ENCODE measurements at places on chromosomes 5 and 9. TPM values are rescaled to one million over a fixed set of nuclear protein-coding genes. Genes with fewer than 3 reads are reported as not detected.

GRCh38 chr9:91102269-91102668 is 259.4 kb downstream of the AUH start:
- no peaks in the 10 kb centered on the region for H3K27me3 ChIP-seq
- H3K4me1 ChIP-seq: no peaks in the 10 kb centered on the region

GRCh38 chr5:54721951-54722654 is 204.5 kb downstream of the SNX18 start:
- no peaks in the 10 kb centered on the region for H3K27me3 ChIP-seq
- H3K27ac ChIP-seq: no peak overlapping the region
- no peaks in the 10 kb centered on the region for H3K4me1 ChIP-seq
- DNase-seq: no peak

- H3K27me3 ChIP-seq: no peaks in the 10 kb centered on the region
- H3K27ac ChIP-seq: no peak overlapping the region
- no peak for DNase-seq
- H3K36me3 ChIP-seq: no peaks in the 10 kb centered on the region
- H3K4me1 ChIP-seq: no peaks in the 10 kb centered on the region
Observed at GRCh38 chr9:127213859-127214258, 50.7 kb upstream of the GARNL3 start.

DNA sequence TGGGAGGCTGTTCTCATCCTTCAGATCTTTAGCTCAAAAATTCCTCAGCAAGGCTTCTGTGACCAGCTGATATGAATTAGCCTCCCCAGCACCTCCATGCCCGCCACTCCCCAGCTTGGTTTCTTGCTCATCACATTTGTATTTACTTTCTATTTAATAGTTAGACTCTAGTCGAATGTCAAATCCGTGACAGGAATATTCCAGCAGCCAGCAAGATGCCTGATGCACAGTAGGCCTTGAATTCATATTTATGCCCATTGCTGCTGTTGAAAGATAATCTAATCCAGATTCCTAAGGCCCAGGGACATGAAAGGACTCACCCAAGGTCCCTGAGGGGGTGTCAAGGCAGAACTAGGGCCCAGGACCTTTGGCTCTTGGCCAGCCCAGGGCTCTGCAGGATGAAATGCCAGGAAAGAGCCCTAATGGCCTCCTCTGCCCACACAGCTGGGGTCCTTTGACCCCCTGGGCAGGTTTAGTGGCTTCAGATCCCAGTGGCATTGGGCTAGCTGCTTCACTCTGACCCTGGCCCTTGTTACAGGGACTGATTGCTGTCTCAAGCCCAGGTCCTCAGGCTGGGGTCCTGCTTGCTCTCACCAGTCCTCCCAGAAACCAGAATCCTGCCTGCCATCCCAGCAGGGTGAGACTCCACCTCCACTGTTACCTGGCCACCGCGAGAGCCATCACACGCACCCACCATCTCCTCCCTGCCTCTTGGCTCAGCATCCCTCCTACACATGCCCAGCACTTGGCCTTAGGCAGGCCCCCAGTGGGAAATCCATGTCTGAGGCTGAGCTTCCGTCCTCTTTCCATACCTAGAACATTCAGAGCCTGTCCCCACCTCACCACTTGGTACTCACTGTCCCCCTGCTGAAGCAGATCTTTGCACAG is 7.3 kb downstream of the CSF1R start:
- no peaks in the 10 kb centered on the region for H3K4me1 ChIP-seq
- H3K27me3 ChIP-seq: no peaks in the 10 kb centered on the region
- no peak overlapping the region for H3K4me3 ChIP-seq
- DNase-seq: no peak
- H3K36me3 ChIP-seq: no peaks in the 10 kb centered on the region

- H3K4me3 ChIP-seq: no peak overlapping the region
- peaks cover 25% of the 10 kb centered on the region for H3K4me1 ChIP-seq
- H3K27ac ChIP-seq: no peak overlapping the region
- no peak for DNase-seq
- no peaks in the 10 kb centered on the region for H3K27me3 ChIP-seq
Observed at GRCh38 chr9:133980864-133981588, 11.1 kb downstream of the VAV2 start.

- H3K36me3 ChIP-seq: no peaks in the 10 kb centered on the region
- no peaks in the 10 kb centered on the region for H3K27me3 ChIP-seq
- no peak overlapping the region for H3K4me3 ChIP-seq
- no peak for DNase-seq
- H3K4me1 ChIP-seq: no peaks in the 10 kb centered on the region
- no peak overlapping the region for H3K27ac ChIP-seq
Observed at GRCh38 chr9:16417749-16418148, 452.7 kb downstream of the BNC2 start.

DNA sequence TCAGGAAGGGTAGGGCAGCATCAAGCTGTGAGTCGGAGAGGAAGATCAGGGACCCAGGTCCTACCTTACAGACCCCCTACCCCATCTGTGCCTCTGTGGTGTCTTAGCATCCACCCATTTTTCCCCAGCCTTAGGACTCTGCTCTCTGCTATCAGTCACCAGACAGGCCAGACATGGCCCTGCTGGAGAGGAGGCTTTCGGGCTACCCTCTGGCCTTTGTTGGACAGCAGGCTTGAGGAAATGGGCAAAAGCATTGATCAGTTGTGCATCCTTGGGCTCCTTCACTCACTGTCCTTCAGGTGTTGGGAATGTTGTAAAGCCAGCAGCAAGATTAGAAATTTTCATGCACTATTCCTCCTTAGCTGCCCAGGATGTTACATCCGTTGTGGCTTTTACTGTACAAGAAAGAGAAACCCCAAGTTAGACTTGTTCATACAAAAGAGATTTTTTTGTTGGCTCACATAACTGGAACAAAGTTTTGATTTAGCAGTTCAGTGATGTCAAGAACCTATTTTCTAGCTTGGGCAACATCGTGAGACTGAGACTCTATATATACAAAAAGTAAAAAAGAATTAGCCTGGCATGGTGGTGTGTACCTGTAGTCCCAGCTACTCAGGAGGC is 17.4 kb upstream of the TNFAIP8 start:
- DNase-seq: no peak
- peaks cover 5% of the 10 kb centered on the region for H3K36me3 ChIP-seq
- H3K27me3 ChIP-seq: no peaks in the 10 kb centered on the region
- H3K27ac ChIP-seq: no peak overlapping the region
- peaks cover 92% of the 10 kb centered on the region for H3K4me1 ChIP-seq
- H3K4me3 ChIP-seq: no peak overlapping the region

GRCh38 chr9:37998881-37999587 is 70.0 kb downstream of the SHB start:
- peak; percentile 69 for DNase-seq
- peaks cover 100% of the 10 kb centered on the region for H3K4me1 ChIP-seq
- peak overlapping the region; percentile 40 for H3K4me3 ChIP-seq

DNA sequence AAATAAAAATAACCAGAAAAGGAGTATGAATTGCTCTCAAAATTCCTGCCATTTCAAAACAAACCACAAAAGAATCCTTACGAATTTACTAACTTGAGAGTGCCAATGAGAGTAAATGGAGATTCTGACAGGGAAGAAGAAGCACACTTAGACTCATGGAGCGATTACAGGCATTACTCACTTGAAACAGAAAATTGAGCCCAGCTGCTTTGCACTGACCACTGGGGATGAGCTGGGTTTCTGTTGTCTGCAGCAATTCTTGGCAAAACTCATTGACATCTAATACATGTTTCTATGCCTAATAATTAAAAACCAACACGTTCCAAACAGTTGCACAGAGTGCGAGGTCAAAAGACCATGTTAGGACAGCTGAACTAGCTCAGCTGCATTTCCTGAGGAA is 731.6 kb downstream of the DNAH5 start:
- no peak for DNase-seq
- no peaks in the 10 kb centered on the region for H3K4me1 ChIP-seq
- H3K4me3 ChIP-seq: no peak overlapping the region
- no peaks in the 10 kb centered on the region for H3K36me3 ChIP-seq
- no peaks in the 10 kb centered on the region for H3K27me3 ChIP-seq
- H3K27ac ChIP-seq: no peak overlapping the region

DNA sequence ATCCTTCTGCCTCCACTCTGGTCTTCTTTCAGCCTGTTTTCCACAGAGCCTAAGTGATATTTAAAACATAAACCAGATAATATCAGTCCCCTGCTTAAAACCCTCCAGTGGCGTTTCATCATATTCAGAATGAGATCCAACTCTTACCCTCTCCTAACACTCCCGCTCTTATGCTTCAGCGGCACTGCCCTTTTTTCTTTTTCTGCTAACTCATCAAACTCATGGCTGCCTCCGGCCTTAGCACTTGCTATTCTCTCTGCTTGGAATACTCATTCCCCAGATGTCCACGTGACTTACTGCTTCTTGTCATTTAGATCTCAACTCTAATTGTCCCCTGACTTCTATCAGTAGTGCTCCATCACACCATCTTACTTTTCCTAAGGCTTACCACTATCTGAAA is 73.6 kb downstream of the PIP5K1B start:
- H3K27ac ChIP-seq: no peak overlapping the region
- no peaks in the 10 kb centered on the region for H3K27me3 ChIP-seq
- no peak for DNase-seq

GRCh38 chr5:149177911-149178565 is 36.7 kb downstream of the ABLIM3 start:
- DNase-seq: no peak
- H3K27me3 ChIP-seq: no peaks in the 10 kb centered on the region

GRCh38 chr9:16433494-16433893 is 437.0 kb downstream of the BNC2 start:
- no peak overlapping the region for H3K27ac ChIP-seq
- no peak overlapping the region for H3K4me3 ChIP-seq
- no peaks in the 10 kb centered on the region for H3K27me3 ChIP-seq

DNA sequence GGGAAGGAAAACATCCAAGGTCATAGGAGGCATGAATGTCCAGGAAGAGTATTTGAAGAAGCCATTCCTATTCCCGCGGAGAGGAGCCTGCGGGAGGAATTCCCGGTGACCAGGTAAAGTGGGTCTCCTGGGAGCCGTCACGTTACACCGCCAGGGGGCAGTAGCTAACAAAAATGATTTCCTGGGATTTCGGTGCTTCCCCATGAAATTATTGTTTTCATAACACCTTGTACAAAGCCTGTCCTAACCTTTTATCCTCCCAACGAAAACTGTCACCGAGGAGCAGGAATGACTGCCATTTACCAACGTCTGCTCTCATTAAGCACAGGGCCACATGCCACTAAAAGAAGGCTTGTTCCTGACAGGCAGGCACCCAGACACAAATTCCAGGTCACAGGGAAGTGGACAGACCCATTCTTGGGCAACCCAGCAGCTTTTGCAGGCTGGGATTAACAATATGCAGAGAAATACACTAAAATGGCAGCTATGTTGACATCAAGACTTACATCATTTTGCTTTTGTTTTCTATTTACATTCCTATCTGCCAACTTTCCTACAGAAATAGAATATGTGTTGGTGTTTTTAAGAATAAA is 41.2 kb upstream of the CTSL start:
- DNase-seq: peak; percentile 45
- no peaks in the 10 kb centered on the region for H3K27me3 ChIP-seq
- no peaks in the 10 kb centered on the region for H3K36me3 ChIP-seq
- H3K27ac ChIP-seq: no peak overlapping the region

DNA sequence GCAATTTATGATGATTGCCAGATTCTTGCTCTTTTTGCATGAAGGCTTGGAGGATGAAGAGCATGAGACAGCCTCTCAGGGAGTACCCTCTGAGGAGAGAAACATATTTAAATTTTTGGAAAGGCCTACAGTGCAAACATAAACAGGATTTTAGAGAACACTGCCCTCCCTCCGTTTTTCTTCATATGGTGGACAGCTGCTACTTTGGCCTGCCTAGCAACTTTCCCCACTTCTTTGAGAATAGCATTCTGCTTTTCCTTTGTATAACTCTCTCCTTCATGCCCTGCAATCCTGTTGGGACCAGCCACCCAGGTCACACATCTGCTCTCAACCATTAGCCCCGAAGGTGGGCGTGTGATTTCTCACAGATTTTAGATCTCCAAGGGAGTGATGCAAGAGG is 20.5 kb upstream of the TXN start:
- no peaks in the 10 kb centered on the region for H3K4me1 ChIP-seq
- no peak overlapping the region for H3K27ac ChIP-seq
- no peaks in the 10 kb centered on the region for H3K36me3 ChIP-seq
- H3K4me3 ChIP-seq: no peak overlapping the region
- H3K27me3 ChIP-seq: no peaks in the 10 kb centered on the region

- DNase-seq: peak; percentile 92
- H3K4me3 ChIP-seq: no peak overlapping the region
- H3K4me1 ChIP-seq: peaks cover 46% of the 10 kb centered on the region
- no peaks in the 10 kb centered on the region for H3K27me3 ChIP-seq
- no peak overlapping the region for H3K27ac ChIP-seq
- H3K36me3 ChIP-seq: no peaks in the 10 kb centered on the region
Observed at GRCh38 chr5:36944607-36945225, 68.1 kb downstream of the NIPBL start.

DNA sequence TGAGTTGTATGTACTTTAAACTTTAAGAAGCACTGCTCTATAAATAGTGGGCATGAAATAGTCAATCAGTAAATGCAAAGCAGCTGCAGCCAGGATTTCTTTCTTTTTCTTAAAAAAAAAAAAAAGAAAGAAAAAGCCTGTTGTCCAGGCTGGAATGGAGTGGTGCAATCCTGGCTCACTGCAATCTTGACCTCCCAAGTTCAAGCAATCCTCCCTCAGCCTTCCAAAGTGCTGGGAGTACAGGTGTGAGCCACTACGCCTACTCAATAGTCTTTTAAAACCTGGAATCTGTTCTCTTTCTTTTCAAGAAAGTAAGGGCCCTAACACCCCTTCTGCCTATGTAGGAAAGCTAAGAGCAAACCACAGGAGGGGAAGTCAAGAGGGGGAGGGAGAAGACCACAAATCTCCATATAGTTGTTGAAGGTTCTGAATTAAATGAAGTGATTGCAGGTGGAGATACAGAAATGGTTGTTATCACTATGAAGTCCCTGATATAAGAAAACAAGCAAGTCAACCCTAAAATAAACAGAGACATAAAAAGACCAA is 20.6 kb upstream of the TPD52L3 start:
- no peaks in the 10 kb centered on the region for H3K27me3 ChIP-seq
- H3K4me3 ChIP-seq: no peak overlapping the region
- no peaks in the 10 kb centered on the region for H3K36me3 ChIP-seq
- no peaks in the 10 kb centered on the region for H3K4me1 ChIP-seq
- no peak overlapping the region for H3K27ac ChIP-seq
- no peak for DNase-seq

Gene NEUROG1
- total RNA-seq: not detected

Gene CNTNAP3B
- total RNA-seq: not detected

Gene CRHBP
- 27.8 TPM for total RNA-seq

Gene CER1
- total RNA-seq: not detected

Gene NR5A1
- total RNA-seq: not detected

Gene PCDHA1
- total RNA-seq: not detected

Measured in Karpas-422 (cell line).